Activated T-cell treated with anti-CD3 and anti-CD28 coated beads, Interleukin-2, amount 50 U/mL, for 4 hours (primary cell): ENCODE measurements at places on chromosomes 6 and 20. TPM values are rescaled to one million over a fixed set of nuclear protein-coding genes. Genes with fewer than 3 reads are reported as not detected.

The ANKRD60 gene
- total RNA-seq, result not detected

The ZNF311 gene
- total RNA-seq, result 0.53 TPM

The BTNL2 gene
- not detected for total RNA-seq

The SIM1 gene
- not detected for total RNA-seq

The PCED1A gene
- total RNA-seq, result 16.8 TPM

The CGAS gene
- total RNA-seq, result 27.4 TPM

GRCh38 chr6:25971187-25971821 is 8.7 kb downstream of the TRIM38 start:
- no peak for DNase-seq

GRCh38 chr6:43070028-43070632 is 6.0 kb upstream of the PTK7 start:
- no peak for DNase-seq

GRCh38 chr6:151060766-151061531 is 178.8 kb upstream of the AKAP12 start:
- DNase-seq, result no peak

- DNase-seq, result no peak
These were observed 28.4 kb downstream of the CASP8AP2 start for GRCh38 chr6:89858041-89858440.

DNA sequence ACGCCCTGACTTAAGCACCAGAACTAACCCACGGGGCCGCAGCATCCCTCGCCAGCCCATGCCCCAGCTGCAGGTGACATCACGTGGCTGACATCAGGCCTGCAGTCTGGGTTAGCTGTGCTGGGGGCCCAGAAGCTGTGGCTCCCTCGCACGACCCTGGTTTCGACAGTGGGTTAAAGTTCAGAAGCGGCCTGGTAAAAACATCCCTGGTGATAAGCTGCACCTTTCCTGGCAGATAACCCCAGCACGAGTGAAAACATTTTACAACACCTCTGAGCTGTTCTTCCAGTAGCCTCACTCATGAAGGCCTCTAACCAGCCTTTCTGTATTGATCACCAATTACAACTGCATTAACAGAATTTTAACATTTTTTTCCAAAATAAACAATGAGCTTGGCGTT is 136.4 kb upstream of the RREB1 start:
- no peak for DNase-seq

- DNase-seq, result no peak
These were observed 114.8 kb downstream of the SMOC2 start for GRCh38 chr6:168555618-168556273.

DNA sequence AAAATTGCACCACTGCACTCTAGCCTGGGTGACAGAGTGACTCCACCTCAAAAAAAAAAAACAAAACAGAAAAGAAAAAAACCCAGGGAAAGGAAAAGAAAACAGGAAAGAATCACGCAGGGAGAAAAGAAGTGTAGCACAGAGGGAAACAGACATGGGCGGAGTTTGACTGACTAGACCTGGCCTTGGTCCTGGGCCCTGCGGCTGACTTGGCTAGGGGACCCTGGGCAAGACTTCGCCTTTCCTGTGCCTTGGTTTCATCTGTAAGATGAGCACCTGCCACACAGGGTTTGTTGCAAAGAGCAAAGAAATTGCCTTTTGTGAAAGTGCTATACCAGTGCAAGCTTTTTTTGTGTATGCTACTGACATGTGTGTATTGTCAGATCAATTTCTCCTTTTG is 71.3 kb upstream of the KCNG1 start:
- no peak for DNase-seq
